ENCODE measurements at places on chromosomes 3 and 15. TPM values are rescaled to one million over a fixed set of nuclear protein-coding genes. Genes with fewer than 3 reads are reported as not detected.

GRCh38 chr3:158950178-158950901 lies 148.5 kb downstream of the MFSD1 start:
- DNase-seq: no peak

DNA sequence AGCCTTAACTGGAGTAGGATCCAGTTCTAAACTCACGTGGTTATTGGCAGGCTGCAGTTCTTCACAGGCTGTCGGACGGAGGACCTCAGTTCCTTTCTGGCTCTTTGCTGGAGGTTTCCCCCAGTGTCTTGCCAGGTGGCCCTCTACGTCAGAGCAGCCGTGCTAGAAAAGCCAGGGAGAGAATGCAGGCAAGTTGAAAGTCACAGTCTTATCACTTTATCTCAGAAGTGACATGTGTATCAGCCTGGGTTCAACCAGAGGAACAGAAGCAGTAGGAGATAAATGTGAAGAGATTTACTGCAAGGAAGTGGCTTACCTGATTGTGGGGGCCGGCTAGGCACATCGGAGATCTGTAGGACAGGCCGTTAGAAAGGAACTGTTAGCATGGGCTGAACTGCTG lies 125.3 kb upstream of the BNIP2 start:
- no peak for DNase-seq

The PP2D1 gene
- total RNA-seq: not detected

DNA sequence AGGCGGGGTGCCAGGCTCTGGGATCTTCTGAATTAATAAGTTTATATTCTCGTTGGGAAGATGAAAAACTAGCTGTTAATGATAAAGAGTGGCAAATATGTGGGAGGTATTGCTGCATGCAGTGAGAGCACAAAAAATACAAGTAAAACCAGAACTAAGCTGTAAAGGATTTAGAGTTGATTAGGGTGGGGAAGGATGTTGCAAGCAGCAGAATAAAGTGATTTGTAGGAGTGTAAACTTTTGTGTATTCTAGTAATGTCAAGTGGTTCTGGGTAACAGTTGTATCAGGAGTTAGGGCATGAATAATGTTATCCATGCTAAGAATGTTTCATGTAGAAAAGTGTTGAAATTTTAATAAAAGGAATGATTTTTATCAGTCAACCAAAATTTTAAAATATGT lies 18.1 kb downstream of the CRYBG3 start:
- DNase-seq: no peak

The FETUB gene
- not detected for total RNA-seq

DNA sequence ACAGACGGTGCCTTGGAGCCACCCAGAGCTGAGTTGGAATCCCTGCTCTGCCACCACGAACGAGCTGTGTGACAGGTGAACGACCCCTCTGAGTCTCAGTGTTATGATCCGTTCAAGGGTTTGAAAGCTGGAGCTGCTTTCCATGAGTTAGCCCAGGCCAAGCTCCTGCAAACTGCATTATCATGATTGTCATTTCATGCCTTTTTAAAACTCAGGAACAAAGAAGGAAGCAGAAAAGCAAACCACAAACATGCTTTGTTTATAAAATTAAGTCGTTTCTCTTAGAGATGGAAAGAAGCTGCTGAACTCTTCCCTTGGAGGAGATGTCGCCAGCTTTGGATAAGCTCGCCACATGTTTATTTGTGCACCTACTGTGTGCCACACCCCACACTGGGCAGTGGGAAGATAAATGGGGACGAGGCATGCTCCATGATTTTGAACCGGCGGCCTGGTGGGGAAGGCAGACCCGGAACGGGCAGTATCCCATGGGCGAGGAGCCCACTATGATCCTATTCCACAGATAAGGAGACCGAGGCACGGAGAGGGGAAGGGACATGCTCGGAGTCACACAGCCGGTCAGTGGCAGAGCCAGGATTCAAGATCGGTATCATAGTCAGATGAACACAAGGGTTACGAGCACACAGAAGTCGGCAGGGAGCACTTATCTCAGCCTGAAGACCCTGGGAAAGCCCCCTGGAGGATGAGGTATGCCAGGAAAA lies 15.9 kb downstream of the HRH1 start:
- DNase-seq: no peak
